ENCODE measurements at places on chromosomes 16 and 17. TPM values are rescaled to one million over a fixed set of nuclear protein-coding genes. Genes with fewer than 3 reads are reported as not detected.

DNA sequence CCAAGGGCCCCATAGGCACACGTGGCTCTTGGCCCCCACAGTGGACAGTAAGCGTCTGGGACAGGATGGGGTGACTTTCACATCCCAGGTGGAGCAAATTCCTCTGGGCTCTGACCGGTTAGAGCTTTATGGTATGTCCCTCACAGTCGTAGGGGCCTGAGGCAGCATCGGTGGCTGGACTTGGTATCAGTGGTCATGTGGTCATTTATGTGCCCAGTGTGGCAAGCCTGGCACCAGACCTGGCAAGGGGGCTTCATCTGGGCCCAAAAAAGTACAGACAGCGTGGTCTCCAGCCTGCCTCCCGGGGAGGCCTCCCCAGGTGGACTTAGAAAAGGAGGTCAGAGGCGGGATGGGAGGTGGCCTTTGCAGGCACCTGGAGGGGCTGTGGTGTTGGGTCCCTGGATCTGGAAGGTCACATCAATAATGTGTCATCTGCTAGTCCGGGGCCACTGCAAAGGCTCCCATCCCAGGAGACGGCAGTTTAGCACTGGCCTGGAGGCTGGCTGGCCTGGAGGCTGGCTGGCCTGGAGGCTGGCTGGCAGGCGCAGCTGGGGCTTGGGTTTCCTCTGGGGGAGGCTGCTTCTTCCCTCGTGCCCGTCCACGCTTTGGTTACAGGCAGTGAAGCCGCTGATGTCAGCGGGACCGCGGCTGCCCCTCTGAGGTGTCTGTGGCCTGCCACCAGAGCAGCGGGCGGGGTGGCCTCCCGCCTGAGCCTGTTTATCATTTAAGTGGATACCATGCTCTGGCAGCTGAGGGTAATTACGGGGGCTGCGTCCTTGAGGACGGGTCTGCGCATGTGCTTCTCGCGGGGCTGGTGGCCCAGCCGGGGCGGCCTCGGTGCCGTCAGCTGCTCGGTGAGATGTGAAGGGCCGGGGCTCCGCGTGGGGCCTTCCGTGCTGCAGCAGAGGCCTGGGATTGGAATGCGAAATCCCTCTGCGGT lies 20.7 kb upstream of the CBX4 start:
- DNase-seq, result no peak

DNA sequence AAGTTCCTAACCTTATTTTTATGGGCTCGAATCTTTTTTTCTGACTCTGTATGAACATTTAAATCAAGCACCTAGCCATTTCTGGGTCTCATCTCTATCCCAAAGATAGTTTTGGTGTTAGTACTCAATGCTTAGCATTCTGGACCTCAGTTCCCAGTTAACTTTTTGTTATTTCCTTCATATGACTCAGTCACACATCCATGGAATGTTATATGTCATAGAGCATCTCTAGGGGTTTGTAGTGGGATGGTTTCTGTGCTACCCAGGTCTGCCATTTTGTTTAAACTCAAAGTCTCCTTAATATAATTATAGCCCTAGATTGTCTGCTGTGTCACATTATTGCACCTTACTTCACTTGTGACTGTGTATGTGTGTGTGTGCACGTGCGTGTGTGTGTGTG lies 90.1 kb downstream of the EFCAB13 start:
- DNase-seq, result no peak

DNA sequence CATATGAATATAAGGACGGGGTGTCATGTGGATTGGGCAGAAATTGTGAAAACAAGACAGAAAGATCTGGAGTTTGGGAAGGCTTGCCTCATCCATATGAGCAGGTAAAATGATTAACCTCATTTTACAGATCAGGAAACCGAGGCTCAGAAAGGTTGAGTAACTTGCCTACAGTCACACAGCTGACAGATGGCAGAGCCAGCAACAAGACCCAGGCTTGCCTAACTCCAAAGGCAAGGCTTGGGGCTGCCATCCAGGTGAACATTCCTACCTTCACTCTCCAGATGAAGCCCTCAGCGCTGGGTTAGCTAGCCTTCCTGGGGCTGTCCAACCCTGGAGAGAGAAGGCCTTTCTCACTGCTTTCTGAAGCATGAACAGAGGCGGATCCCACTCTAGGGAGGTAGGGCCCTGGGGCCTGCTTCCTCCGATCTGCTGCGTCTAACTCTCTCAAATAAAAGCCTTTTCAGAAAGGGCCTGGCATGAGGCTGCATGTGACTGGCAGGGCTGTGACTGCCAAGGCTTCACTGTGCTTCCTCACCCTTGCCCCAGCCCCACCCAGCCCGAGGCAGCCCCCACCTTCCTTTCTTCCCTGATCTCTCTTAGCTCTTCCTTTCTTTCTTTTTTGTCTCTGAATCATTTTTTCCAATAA lies 107.8 kb downstream of the GNAO1 start:
- DNase-seq, result no peak

GRCh38 chr17:50952013-50952412 lies 85.9 kb upstream of the TOB1 start:
- peak; percentile 57 for DNase-seq

GRCh38 chr17:71516149-71516548 lies 604.7 kb upstream of the SOX9 start:
- no peak for DNase-seq

- no peak for DNase-seq
Measured at GRCh38 chr16:81902025-81902424, 109.2 kb downstream of the SDR42E1 start.

SLC22A31 gene
- 1.9 TPM for polyA plus RNA-seq
